Right lung (tissue), 10 donors: ENCODE measurements at places on chromosomes 1 and 21. TPM values are rescaled to one million over a fixed set of nuclear protein-coding genes. Genes with fewer than 3 reads are reported as not detected.

GRCh38 chr1:33630686-33631085 lies 158.2 kb downstream of the ZSCAN20 start:
- DNase-seq = no peak

GRCh38 chr1:172936088-172936645 lies 114.6 kb downstream of the TNFSF18 start:
- DNase-seq = no peak

GRCh38 chr1:155974208-155975115 lies 3.9 kb downstream of the ARHGEF2 start:
- DNase-seq = no peak

DNA sequence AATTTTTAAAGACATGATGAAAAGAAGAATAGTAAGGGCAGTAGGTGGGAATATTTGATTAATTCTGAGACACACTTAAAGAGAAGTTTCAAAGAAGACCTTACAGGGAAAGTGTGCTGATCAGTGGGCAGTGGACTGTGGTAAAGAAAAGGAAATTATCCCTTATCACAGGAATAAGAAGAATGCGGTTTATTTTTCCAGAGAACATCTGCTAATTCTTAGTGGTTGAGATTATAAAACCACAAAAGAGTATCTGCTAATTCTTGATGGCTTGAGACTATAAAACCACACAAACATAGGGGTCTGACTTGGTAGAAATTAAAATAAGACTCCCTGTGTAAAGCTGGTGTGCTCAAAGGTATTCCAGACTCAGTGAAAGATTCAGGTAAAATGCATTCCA lies 60.0 kb upstream of the KCTD3 start:
- no peak for DNase-seq

The GSTM3 gene
- polyA plus RNA-seq = 137 TPM

The KRTAP11-1 gene
- not detected for polyA plus RNA-seq

The AMY1B gene
- 1.3 TPM for polyA plus RNA-seq
